Liver (tissue), 10 donors: ENCODE measurements at places on chromosomes 16 and 17. TPM values are rescaled to one million over a fixed set of nuclear protein-coding genes. Genes with fewer than 3 reads are reported as not detected.

SUPT6H gene
- total RNA-seq: 59.1 TPM

RND2 gene
- total RNA-seq: 2.8 TPM

POLR3E gene
- 42.9 TPM for total RNA-seq

DYNLL2 gene
- total RNA-seq: 11.3 TPM
